GM03348 (cell line): ENCODE measurements at places on chromosomes 7 and 10.

- no peak for DNase-seq
These were observed 716.5 kb upstream of the GRM3 start for GRCh38 chr7:85927226-85927625.

DNA sequence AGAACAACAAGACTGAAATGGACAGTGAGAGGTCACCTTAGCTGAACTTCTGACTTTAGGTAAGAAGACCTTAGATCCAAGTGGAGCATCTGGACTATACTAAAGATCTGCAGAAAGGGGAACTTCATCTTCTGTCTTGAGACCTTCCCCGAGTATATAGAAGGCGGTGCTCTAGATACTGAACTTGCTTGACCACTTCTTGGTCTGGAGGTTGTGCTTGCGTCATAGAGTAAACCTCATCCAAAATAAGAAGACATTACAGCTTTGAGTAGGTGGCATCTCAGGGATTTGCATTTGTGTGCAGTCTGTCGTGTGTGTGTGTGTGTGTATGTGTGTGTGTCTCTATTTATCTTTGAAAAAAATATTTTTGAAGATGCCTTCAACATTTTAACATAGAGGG, 157.5 kb downstream of the CHN2 start:
- DNase-seq, result no peak

- DNase-seq, result no peak
These were observed 252.8 kb upstream of the GPR26 start for GRCh38 chr10:123413353-123413752.

GRCh38 chr7:19105546-19105945, 11.9 kb downstream of the TWIST1 start:
- DNase-seq, result no peak

GRCh38 chr10:133394801-133395221, 854 bp downstream of the MTG1 start:
- DNase-seq, result no peak

DNA sequence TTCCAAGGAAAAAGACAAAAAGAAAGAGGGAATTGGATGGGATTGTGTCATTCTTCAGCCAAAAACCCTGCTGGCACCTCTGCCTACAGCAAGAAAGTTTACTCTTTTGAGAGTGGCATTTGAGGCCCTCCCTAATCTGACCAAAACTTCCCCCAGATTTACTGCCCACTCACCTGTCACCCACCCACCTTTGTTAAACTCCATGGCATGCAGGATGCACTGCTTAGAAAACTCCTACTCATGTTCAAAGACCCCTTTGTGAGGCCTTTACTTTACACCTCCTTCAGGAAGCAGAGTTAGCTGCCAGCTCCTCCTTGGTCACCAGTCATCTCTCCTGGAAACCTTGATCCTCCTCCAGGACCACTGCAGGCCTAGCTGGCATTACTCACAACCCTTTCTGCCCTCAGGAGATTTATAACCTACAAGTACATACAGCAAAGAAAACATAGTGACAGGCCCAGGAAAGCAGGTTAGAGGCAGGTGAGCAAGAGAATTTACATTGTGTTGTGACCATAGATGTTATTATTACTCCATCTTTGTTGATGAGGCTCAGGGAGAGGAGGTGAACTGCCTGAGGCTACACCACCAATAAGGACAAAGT, 10.3 kb upstream of the PLAC9 start:
- no peak for DNase-seq

GRCh38 chr10:6928586-6928985, 348.5 kb upstream of the PRKCQ start:
- DNase-seq, result no peak
